ENCODE measurements at places on chromosomes 11 and 22.

DNA sequence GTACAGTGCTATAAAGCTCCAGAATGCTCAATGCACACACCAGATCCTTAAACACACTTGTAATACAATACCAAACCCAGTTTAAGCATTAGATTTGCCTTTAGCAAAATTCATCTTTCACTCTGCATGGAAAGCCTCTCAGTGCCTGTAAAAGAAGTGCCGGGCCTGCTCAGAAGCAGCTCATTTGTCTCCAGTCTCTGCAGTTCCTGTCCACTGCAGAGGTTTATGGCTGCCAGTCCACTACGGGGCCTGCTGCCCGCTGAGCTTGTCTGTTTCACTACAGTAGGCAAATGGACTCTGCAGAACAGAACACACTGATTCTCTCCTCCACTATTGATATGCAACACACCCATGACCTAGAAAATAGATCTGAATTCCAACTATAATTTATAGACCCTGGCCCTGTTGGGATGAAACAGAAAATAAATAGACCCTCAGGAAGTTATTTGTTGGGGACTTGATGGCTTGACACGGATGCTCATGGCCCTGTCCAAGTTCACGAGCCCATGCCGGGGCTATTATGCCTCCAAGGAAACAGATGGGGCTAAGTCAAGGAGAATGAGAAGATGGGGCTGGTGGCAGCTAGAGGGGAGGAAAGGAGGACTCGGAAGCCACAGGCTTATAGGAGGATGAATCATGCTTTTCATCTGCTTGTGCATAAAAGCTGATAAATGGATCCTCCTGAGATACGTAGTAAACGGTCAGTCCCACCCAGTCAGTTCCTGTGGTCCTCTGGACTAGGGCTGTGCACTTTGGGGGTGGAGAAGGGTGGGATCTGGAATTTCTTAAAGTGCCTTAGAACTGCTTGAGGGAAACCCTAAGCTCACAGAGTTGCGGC lies 416.8 kb upstream of the TENM4 start:
- no peak for DNase-seq

DNA sequence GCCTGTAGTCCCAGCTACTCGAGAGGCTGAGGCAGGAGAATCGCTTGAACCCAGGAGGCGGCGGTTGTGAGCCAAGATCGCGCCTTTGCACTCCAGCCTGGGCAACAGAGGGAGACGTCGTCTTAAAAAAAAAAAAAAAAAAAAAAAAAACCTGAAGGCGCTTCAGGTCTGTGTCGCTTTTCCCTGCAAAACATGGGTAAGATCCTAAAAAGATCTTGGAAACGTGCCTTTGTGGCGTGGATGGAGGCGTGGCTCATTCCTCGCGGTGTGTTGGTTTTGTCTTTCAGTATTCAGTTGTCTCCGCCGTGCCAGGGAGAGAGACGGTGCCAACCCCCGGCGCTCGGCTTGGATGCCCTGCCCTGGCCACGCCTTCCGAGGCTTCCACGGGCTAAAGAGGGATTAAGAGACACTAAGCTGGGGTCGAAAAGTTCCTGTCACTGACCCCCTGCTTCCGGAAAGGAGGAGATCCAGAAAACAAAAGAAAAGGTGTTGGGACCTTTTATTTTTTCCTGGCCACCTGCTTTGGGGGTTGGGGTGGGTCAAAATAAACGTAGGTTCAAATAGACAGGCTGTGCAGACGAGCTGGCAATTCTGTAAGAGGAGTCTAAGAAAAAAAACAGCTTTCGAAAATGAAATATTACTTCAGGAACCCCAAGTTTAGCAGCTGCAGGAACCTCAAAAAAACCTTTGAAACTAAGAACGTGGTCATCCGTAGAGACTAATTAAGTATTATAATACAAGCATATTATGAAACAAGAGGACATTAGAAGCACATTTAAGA lies 1.1 kb upstream of the SLC35F2 start:
- peak; percentile 77 for DNase-seq

DNA sequence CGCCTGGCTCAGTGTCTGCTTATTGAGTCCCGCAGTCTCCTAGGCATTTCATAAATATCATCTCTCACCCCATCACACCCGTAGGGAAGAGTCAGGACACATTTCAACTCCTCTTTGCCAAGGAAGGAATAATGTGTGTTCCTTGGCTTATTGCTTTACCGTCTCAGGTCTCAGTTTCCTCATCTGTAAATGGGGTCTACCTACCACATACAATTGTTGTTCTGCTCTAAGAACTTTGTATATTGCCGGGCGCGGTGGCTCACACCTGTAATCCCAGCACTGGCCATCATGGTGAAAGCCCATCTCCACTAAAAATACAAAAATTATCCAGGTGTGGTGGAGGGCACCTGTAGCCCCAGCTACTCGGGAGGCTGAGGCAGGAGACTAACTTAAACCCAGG lies 3.1 kb upstream of the THRSP start:
- DNase-seq = no peak

DNA sequence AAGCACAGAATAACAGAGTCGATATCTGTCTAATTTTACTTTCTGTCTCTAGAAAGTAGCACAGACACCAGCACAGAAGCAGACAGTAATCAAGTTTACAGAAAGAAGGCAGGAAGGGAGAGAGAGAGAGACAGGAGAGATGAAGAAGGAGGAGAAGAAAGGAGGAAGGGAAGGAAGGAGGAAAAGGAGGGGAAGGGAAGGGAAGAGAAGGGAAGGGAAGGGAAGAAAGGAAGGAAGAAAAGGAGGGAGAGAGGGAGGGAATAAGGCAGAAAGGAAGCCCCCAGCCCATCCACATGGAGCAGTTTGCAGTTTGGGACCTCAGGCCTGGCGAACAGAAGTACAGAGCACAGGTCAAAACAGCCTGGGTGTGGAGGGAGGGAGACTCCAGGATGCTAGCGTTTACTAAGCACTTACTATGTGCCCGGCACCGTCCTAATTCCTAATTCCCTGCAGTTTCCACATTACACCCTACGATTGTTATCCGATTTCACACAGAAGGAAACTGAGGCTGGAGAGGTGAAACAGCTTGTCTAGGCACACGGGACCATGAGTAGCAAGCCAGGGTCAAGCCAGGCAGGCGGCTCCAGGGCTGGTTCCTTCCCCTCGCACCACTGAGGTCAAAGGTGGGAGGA lies 46.0 kb upstream of the WNT7B start:
- peak; percentile 11 for DNase-seq

DNA sequence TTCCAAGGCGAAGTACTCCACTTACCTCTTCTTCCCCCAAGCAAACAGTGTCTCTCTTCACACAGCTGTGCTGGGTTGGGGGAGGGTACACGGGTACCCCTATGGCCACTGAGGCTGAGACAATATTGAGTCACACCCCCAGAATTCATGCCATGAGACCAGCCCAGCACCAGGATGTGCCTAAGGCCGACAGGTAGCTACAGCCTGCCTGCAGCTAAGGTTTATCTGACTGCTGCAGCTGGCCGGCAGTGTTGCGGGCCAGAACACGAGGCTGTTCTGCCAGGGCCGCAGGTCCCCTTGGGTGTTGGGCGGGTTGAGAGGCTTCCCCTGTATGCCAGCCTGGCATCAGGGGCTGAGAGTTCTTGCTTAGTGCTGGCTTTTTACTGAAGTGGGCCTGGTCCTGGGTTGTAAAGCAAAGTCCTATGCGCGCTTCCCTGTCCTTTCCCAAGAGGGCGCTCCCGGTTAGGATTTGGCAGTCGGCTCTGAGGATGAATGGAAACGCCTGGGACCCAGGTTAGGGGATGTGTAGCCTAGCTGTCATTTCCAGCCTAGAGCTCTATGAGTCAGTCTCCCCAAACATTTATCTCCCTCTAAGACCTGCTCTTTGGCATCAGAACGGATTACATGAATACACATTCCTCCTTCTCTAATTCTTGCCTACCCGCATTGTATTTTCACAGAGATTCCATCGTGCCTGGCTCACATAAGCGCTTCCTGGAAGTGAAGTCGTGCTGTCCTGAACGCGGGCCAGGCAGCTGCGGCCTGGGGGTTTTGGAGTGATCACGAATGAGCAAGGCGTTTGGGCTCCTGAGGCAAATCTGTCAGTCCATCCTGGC lies 7.1 kb downstream of the USP18 start:
- DNase-seq = peak; percentile 41

DNA sequence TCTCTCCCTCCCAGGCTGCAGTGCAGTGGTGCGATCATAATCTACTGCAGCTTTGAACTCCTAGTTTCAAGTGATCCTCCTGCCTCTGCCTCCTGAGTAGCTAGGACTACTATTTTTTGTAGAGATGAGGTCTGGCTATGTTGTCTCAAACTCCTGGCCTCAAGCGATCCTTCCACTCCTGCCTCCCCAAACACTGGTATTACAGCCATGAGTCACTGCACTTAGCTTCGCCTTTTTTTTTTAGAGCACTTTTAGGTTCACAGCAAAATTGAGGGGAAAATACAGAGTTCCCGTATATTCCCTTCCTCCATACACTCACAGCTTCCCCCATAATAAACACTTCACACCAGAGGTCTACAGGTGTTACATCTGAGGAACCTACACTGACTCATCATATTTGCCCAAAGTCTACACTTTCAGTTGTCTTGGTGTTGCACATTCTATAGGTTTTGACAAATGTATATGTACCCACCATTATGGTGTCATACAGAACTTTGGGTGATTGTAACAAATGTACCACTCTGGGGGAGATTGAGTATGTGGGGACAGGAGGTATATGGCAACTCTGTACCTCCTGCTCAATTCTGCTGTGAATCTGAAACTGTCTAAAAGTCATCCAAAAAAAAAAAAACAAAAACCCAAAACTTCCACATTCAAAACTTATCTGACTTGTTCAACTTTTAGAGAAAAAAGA lies 11.3 kb upstream of the SLC37A4 start:
- DNase-seq = no peak

Data from upper lobe of left lung (tissue), 6 donors.